ENCODE measurements at places on chromosomes 4 and X. TPM values are rescaled to one million over a fixed set of nuclear protein-coding genes. Genes with fewer than 3 reads are reported as not detected.

FAM236B gene
- total RNA-seq = not detected

GPR119 gene
- total RNA-seq = not detected

CHRDL1 gene
- not detected for total RNA-seq

TMPRSS11F gene
- total RNA-seq = not detected

SLC25A43 gene
- total RNA-seq = 10.6 TPM

F9 gene
- not detected for total RNA-seq

UVSSA gene
- total RNA-seq = 16.8 TPM

IKBKG gene
- 35.4 TPM for total RNA-seq

SHOX gene
- not detected for total RNA-seq

HSFX3 gene
- not detected for total RNA-seq

DRP2 gene
- total RNA-seq = 0.18 TPM

GAGE1 gene
- not detected for total RNA-seq

SLC16A2 gene
- 0.46 TPM for total RNA-seq

IBSP gene
- not detected for total RNA-seq

RS1 gene
- total RNA-seq = not detected

TNMD gene
- total RNA-seq = not detected

IL21 gene
- 3.5 TPM for total RNA-seq

VCX3A gene
- not detected for total RNA-seq

ADGRG4 gene
- total RNA-seq = not detected

GSX2 gene
- total RNA-seq = not detected

AKAP4 gene
- not detected for total RNA-seq

C1QTNF7 gene
- not detected for total RNA-seq

SMAD1 gene
- 1.3 TPM for total RNA-seq

USP17L15 gene
- total RNA-seq = not detected

ZCCHC12 gene
- not detected for total RNA-seq

P2RY10 gene
- total RNA-seq = 64.9 TPM

USP26 gene
- not detected for total RNA-seq

MYL5 gene
- total RNA-seq = 17.1 TPM

DDX53 gene
- not detected for total RNA-seq

BEX1 gene
- 0.63 TPM for total RNA-seq

SYP gene
- total RNA-seq = 2.5 TPM

MAGEA2 gene
- not detected for total RNA-seq

BEX5 gene
- total RNA-seq = 2.0 TPM

MSMO1 gene
- 29.1 TPM for total RNA-seq

MAGEE1 gene
- total RNA-seq = 3.6 TPM

PABPC1L2A gene
- total RNA-seq = not detected

PNMA6F gene
- total RNA-seq = not detected

NUP62CL gene
- total RNA-seq = 1.8 TPM

GBA3 gene
- not detected for total RNA-seq

STARD8 gene
- 0.42 TPM for total RNA-seq

RNF128 gene
- not detected for total RNA-seq

PFKFB1 gene
- 0.53 TPM for total RNA-seq

PCDH19 gene
- not detected for total RNA-seq

SSX4B gene
- not detected for total RNA-seq

UGT2B15 gene
- not detected for total RNA-seq

FRMD7 gene
- not detected for total RNA-seq

ATP2B3 gene
- total RNA-seq = not detected

COL4A5 gene
- total RNA-seq = not detected

UGT2B7 gene
- not detected for total RNA-seq

EPHA5 gene
- total RNA-seq = not detected

IL3RA gene
- total RNA-seq = 0.42 TPM

CLDN2 gene
- not detected for total RNA-seq

IQCM gene
- not detected for total RNA-seq

COL25A1 gene
- not detected for total RNA-seq

PPARGC1A gene
- not detected for total RNA-seq
